ENCODE measurements at places on chromosomes 16 and 17.

DNA sequence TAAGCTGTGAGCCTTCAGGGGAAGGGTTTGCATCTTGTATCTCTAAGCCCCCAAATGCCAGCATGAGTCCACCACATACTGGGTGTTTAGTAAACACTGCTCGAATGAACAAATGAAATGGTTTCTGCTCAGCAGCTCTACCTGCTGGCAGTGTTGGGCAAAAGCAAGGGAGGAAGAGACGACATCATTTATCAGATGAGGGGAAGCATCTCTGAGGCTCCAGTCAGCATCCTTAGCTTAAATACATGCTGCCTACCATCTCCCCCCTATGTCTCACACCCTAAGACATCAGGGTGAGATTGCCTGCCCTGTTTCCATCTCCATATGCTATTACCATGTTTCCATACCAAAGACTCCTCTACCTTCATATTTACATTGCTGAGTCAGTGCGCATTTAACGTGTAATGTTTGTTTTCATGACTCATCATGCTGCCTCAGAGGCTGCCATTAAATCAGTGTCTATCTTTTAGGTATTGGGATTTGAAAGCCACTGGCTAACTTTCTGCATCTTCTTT, 379.8 kb downstream of the UTP18 start:
- peak; percentile 35 for DNase-seq

DNA sequence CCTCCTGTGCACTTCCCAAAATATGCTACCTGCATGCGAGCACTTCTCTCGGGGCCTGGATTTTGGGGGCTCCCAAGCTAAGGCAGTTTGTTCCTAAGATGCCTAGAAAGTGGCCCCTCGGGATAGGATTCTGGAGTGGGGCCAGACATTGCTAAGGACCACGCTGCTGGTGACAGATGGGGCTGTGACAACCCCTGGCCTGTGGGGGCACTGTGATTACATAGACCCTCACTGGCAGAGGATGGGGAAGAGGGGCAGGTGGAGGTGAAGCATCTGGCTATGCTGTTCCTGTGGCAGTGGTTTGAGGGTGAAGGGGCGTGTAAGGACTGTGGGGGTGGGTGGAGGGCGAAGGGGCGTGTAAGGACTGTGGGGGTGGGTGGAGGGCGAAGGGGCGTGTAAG, 128.4 kb downstream of the ENGASE start:
- DNase-seq = no peak

- DNase-seq = peak; percentile 7
Measured at GRCh38 chr16:4019371-4019791, 96.9 kb downstream of the ADCY9 start.

DNA sequence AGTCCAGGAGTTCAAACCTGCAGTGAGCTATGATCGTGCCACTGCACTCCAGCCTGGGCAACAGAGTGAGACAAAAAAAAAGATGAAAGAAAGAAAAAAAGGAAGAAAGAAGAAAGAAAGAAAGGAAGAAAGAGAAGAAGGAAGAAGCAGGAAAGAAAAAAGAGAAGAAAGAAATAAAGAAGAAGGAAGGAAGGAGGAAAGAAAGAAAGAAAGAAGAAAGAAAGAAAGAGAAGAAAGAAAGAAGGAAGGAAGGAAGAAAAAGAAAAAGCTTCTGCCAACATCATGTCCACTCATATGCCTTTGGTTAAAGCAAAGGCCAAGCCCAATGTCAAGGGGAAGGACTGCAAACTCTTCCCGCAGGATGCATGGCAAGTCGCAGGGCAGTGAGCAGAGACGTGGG, 143.2 kb downstream of the IRX3 start:
- no peak for DNase-seq

- no peak for DNase-seq
Measured at GRCh38 chr16:63385714-63386432, 1349.6 kb upstream of the CDH8 start.

Data from activated CD4-positive, alpha-beta T cell treated with anti-CD3 and anti-CD28 coated beads, Interleukin-2, Interleukin-6, amounts not matched to agents 100 ng/mL and 50 ng/mL, durations not matched to agents 16 hours and 8 hours (primary cell).